ENCODE measurements at places on chromosomes 13 and 19.

DNA sequence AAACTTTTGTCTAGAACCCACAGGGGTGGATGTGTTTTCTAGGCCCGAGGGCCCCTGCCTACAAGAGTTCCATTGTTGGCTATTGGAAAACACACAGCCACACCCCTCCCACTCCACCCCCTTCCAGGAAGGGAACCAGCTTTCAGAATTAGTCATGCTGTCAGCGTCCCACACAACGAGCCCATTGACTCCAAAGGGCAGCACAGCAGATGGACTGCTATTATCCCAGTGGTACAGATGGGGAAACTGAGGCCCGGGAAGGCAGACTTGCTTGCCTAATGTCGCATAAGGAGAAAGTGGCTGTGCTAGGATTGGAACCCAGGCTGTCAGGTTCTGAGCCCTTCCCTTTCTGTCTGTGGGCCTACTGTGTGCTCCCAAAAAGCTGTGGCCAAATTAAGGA lies 8.1 kb upstream of the FXYD3 start:
- DNase-seq = no peak

DNA sequence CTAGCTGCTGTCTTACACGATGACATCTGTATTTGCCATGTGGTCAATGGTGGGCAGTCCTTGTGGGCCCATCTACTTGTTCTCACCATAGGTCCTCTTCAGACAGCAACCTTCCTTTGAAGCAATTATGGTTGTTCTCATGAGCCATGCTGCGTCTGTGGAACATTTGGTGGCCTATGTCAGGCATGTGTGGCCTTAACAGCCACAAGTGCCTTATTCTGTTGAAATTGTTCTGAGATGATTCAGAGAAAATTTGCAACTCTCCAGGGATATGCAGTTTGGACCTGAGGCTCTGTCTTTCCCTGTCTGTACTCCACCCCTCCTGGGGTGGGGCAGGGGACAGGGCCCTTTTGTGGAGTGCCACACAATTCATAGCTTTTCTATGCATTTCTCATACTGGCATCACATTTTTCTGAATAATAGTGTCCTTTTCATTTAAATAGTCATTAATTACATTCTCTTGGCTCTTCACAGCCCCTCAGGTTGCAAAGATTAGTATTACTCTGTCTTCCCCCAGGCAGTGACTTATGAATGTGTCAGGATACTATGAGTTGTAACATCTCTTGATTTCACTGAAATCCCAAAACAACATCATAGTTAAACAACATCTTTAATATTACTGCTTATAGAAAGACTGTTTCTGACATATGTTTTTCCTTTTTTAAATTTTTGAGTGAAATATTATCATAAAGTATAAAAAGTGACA lies 102.1 kb downstream of the ITGBL1 start:
- no peak for DNase-seq

GRCh38 chr19:6725513-6726231 lies 5.2 kb upstream of the C3 start:
- DNase-seq = no peak

GRCh38 chr19:18985257-18985656 lies 44.2 kb upstream of the HOMER3 start:
- no peak for DNase-seq

DNA sequence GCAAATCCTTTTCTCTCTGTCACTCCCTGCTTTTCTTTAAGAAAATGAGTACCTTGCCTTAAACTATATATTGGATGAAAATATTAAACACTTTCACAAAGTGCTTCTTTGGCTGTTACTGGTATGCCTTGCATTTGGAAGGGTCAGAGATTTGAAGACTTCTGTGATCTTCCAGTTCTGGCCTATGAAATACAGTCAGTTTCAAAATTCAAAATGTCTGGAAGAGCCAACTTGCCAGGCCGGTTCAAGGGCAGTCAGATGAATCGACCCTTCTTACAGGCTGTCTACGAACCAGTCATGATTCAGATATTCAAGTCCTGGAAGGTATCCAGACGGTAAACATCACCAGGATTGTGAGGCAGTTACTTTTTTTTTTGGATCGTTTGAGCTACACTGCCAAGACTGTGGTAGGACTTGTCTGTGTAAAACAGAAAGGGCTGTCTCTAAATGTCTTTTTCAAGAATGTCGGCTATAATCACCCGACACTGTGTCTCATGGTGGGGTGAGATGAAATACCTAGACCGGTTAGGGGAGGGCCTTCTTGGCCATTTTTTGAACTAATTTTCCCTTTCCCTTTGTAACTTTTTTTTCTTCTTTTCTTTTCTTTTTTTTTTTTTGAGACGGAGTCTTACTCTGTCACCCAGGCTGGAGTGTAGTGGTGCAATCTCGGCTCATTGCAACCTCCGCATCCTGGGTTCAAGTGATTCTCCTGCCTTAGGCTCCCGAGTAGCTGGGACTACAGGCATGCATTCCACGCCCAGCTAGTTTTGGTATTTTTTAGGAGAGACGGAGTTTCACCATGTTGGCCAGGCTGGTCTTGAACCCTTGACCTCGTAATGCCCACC lies 11.2 kb downstream of the ACTN4 start:
- DNase-seq = peak; percentile 54

GRCh38 chr13:51803422-51804294 lies at the start of gene DHRS12:
TSS of gene DHRS12 (minus strand) at chr13:51804163. CDS start at chr13:51799659, 4,504 bp downstream.
- DNase-seq = no peak

- no peak for DNase-seq
Measured at GRCh38 chr13:40508127-40508526, 158.3 kb downstream of the FOXO1 start.

DNA sequence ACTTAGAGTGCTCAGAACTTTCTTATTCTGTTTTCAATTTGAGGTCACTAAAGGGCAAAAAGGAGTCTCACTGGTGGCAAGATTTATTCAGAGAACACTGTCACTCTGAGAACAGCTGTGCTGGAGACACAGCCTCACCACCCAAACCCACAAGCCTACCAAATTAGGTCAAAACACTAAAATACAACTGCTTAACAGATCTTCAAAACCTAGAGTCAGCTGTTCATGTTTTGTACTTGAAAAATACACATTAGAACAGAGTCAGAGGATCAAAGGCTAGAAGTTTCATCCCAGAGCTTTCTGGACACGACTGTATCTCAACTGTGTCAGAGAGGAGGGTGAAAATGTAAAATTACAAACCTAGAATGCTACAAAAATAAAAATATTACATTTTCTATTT lies 89.3 kb downstream of the MIPEP start:
- DNase-seq = no peak

GRCh38 chr19:11173516-11174155 lies 18.1 kb upstream of the SPC24 start:
- DNase-seq = no peak

GRCh38 chr19:3398114-3398899 lies 31.9 kb downstream of the NFIC start:
- DNase-seq = no peak

GRCh38 chr13:20411638-20412342 lies 113.9 kb downstream of the CRYL1 start:
- DNase-seq = no peak

DNA sequence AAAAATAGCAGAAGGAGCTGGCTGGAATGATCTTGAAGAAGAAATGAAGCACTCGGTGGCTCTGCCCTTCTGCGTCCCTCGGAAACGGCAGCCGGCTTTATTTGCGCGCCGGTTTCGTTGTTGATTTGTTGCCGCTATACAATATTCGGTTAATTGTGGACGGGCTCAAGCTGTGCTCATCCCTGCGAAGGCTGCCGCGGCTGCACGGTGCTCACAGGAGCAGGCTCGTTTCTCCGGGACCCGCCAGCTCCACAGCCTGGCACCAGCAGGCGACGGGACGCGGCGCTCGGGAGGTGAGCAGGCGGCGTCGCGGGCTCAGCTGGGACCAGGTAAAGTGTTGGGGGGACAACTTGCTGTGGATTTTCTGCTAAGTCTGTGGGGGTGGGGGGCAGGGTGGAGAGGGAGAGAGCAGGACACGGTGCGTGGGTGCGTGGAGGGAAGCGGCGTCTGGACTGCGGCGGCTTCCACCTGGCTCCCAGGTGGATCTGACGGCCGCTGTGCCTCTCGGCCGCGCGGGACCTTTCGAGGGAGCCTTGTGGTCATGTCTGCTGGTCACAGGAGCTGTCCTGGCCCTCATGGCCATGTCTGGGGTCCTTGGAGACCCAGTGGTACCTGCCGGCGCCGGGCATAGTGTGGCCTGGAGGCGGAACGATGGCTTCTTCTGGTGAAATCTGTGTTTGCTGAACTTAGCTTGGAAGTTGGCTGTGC lies 90.9 kb downstream of the TEX29 start:
- no peak for DNase-seq

GRCh38 chr13:97366172-97366688 lies 67.7 kb upstream of the RAP2A start:
- no peak for DNase-seq

GRCh38 chr19:14400951-14401431 lies 18.1 kb downstream of the DDX39A start:
- no peak for DNase-seq

- no peak for DNase-seq
Measured at GRCh38 chr13:90696254-90696653, 651.2 kb upstream of the MIR17HG start.

DNA sequence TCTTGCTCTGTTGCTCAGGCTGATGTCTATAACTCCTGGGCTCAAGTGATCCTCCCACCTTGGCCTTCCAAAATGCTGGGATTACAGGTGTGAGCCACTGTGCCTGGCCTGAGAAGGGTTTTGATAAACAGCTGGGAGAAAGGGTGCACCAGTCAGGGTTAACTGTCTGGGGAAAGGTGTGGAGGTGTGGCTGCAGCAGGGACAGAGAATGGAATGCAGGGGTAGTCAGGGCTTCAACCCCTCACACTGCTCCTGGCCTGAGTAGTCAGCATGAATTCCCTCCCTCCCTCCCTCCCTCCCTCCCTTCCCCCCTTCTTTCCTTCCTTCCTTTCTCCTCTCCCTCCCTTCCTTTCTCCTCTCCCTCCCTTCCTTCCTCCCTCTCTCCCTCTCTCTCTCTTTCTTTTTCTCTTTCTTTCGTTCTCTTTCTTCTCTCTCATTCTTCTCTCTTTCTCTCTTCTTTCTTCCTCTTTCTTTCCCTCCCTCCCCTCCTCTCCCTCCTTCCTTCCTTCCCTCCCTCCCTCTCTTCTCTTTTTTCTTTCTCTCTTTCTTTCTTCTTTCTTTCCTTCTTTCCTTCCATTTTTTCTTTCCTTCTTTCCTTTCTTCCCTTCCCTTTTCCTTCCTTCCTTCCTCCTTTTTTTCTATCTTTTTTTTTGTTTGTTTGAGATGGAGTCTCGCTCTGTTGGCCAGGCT lies 16.0 kb downstream of the MYO1F start:
- DNase-seq = no peak

GRCh38 chr19:48705431-48705830 lies 9.7 kb downstream of the FUT2 start:
- no peak for DNase-seq

DNA sequence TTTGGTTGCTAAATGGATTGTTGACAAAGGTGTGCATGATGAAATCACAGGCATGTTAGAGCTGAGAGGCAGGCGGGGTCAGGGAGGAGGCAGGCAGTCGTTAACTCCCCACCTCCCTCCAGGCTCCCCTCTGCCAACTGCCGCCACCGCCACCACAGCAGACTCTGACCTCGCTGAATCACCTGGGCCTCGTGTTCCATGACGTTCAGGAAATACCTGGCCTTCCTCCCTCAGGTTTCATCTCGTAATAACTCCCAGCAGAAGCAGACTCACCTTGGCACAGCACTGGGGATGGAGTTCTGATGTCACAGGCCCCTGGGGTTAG lies 198.5 kb downstream of the KATNAL1 start:
- DNase-seq = no peak

GRCh38 chr13:31747291-31747690 lies 8.0 kb downstream of the RXFP2 start:
- DNase-seq = no peak

- no peak for DNase-seq
Measured at GRCh38 chr13:95552539-95553441, at the start of gene CLDN10. TSS of gene CLDN10 (plus strand) at chr13:95552720. CDS start at chr13:95552754, 34 bp downstream.

GRCh38 chr19:582497-583197 lies 7.0 kb upstream of the HCN2 start:
- DNase-seq = no peak

- no peak for DNase-seq
Measured at GRCh38 chr13:85985797-85986196, 186.6 kb upstream of the SLITRK6 start.

DNA sequence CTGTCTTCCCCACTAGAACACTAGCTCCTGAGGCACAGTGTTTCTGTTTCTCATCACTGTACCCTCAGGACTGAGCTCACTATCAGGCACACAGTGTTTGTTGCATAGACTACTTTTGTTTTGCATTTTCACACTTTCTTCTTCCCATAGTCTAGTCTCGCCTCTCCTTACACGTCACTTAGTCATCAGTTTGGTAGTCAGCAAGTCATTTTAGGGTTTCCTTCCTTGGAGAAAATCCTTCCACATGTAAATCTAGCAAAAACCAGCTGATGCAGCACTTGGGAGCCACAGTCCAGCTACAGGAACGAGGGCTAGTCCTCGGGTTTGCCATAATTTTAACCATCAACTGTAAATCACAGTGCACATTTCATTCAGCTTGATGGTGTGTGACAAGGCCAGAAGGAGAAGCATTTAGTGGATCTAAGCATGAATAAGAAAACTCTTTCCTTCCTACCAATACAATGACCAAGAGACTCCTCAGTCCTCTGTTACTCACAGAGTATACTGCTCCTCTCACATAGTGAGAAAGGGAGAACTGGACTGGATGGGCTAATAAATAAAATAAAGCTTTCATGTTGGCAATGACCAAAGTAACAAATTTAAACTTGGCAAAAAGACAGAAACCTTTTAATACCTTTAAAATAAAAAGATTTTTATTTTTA lies 221.0 kb downstream of the KLF12 start:
- DNase-seq = no peak

GRCh38 chr13:73223372-73223781 lies 164.6 kb downstream of the KLF5 start:
- no peak for DNase-seq

- no peak for DNase-seq
Measured at GRCh38 chr19:50379602-50380001, 3.3 kb downstream of the NR1H2 start.

DNA sequence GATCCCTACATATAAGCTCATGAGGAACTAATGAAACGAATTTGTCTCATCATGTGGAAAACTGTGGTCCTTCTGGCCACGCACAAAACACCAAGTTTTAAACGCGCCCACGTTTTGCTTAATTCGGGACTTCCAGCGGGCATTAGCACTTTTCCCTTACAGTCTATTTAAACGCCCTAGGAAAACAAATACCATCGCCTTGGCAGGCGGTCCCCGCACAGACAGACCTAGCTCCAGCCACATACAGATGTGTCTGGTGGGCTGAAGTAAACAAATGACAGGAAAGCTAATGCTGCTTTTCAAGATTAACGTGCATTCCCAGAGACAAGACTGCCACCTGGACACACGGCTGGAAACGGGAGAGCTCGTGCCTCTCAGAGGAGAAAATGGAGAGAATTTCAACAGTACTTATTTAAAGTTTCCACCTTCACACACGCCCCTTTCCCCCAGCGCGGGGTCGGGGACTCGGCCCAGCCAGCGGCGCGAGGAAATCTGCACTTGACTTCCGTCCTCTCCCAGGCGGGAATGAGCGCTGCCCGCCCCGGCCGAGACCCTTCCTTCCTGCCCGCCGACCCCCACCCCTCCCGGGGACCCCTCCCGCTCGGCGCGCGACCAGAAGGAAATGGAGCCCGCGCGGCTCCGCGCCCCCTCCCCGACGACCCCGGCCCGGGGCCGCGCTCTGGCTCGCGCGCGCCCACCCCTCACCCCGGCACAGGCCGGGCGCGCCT lies 931 bp downstream of the USP12 start:
- no peak for DNase-seq

All from NCI-H2081 treated with DMSO at 0.1 percent for 48 hours (cell line).